Left hindlimb (tissue), 1 donor: ENCODE measurements at places on chromosomes 6 and 20.

GRCh38 chr6:144094731-144095133 is 641 bp downstream of the SF3B5 start:
- DNase-seq, result no peak

- peak; percentile 90 for DNase-seq
Measured at GRCh38 chr6:6699741-6700367, 111.3 kb downstream of the LY86 start.

GRCh38 chr6:5036269-5036668 is 32.4 kb upstream of the RPP40 start:
- DNase-seq, result no peak

- DNase-seq, result no peak
Measured at GRCh38 chr6:158006821-158007570, 25.3 kb downstream of the SYNJ2 start.

- DNase-seq, result no peak
Measured at GRCh38 chr6:68343901-68344300, 291.2 kb upstream of the ADGRB3 start.

- peak; percentile 19 for DNase-seq
Measured at GRCh38 chr20:63316502-63316921, 23.5 kb downstream of the COL20A1 start.
